ENCODE measurements at places on chromosomes 13 and 19. TPM values are rescaled to one million over a fixed set of nuclear protein-coding genes. Genes with fewer than 3 reads are reported as not detected.

LILRB4 gene
- total RNA-seq = not detected

ZNF805 gene
- 31.0 TPM for total RNA-seq

LENG9 gene
- total RNA-seq = 4.8 TPM

CCDC61 gene
- total RNA-seq = 8.2 TPM

ZNF536 gene
- not detected for total RNA-seq

IER2 gene
- 16.4 TPM for total RNA-seq

UBXN6 gene
- total RNA-seq = 81.4 TPM

CD33 gene
- total RNA-seq = not detected

SIGLEC12 gene
- not detected for total RNA-seq

SHISA7 gene
- total RNA-seq = not detected

ATP4B gene
- total RNA-seq = not detected

SLC1A6 gene
- total RNA-seq = not detected

HCN2 gene
- total RNA-seq = 0.32 TPM

LRG1 gene
- total RNA-seq = 0.49 TPM

ZNF610 gene
- 3.2 TPM for total RNA-seq

ITPKC gene
- total RNA-seq = 20.6 TPM

SBNO2 gene
- 60.5 TPM for total RNA-seq

TRPC4 gene
- 0.06 TPM for total RNA-seq

CALM3 gene
- 154 TPM for total RNA-seq
